ENCODE measurements at places on chromosomes 7 and 10.

GRCh38 chr10:130409931-130410330 lies 273.7 kb downstream of the GLRX3 start:
- DNase-seq: no peak

DNA sequence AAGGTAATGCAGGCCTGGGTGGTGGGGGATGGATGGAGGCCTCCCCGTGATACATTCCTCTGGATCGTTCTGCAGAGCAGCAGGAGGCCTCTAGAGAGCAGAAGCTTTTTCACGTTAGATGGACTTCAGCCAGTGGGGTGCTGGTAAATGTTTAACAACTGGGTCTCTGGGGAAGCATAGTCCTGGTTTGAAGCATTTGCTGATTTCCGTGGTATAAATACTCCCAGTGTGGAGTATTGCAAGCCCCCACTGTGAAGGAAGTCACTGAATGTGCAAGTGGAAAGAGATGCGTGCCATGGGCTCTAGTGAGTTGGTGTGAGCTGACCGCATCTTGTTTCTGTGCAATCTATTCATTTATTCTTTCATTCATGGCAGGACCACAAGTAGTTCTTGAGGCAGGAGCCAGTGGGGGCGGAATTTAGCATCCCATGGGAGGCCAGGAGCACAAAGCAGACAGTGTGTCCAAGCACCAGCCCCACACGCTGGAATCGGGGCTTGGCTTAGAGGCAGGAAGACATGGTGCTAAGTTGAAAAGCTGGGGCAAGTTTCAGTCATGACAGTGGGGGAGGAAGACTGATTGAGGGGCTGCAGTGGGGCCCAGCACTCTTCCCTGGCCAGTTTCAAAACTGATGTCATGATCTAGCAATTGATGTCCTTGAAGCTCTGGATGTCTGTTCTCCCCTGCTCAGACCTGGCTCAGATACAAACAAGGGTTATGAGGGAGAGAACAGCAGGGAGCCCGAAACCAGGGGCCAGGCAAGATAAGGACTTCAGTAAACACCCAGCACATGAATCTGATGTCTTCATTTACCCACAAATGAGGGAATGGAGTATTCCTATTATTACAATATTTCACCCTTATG lies 280.9 kb upstream of the LYZL1 start:
- no peak for DNase-seq

DNA sequence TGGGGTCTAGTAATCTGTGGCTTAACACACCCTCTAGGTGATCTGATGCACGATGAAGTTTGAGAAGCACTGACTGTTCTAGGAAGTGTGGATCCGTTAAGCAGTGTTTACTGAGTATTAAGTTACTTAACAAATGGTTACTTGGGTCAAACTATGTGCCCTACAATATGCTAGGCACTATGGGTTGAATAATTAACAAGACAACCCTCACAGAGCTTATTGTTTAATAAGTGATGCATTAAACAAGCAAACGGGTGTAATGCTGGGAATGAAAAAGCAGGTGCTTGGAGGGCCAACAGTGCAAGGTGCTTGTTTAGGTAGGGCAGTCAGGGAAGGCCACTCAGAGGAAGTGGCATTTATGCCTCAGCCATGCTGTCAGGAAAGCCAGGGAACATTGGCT lies 378.0 kb upstream of the PODXL start:
- no peak for DNase-seq

GRCh38 chr10:90372451-90372850 lies 485.4 kb downstream of the HTR7 start:
- DNase-seq: no peak

DNA sequence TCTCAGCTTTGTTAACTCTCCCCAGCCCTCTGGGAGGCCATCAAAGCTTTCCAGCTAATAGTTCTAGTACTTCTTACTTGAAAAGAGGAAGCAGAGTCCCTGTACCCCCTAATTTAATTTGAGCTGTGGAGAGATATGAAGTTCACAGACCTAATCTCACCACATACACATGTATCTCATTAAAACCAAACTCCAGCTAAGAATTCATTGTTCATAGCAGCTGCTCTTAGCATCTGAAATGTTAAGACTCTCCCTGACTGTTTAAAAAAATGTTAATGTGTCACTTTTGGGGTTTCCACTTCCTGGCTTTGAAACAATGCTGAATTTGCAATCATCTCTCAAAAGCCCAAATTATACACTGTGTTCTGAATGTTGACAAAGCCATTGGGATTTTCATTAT lies 16.2 kb upstream of the MRC1 start:
- no peak for DNase-seq

DNA sequence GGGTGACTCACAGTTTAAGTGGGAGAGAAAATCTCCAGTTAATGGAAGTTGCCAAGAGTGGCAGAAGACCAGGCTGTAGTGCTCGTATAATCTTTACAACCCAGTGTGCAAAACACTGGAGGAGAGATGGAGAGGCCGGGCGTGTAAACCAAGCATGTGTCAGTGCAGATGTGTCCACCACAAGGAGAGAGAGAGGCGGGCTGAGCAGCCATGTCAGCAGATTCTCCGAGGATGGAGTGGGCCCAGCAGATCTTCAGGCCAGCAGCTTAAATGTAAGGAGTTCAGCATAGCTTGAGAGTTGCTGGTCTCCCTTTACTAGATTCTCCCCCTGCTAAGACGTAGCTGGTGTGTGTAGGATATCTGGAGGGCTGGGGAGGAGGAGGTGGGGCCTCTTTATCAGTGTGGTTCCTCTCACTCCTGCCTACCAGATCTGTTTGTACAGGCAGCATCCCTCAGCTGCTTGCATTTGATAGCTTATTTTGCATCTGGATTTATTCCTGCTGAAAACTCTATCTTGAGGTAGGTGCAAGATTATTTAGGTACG lies 13.7 kb downstream of the BPGM start:
- no peak for DNase-seq

GRCh38 chr7:68509054-68509453 lies 1089.2 kb upstream of the AUTS2 start:
- DNase-seq: no peak

GRCh38 chr7:14507617-14508016 lies 394.9 kb downstream of the DGKB start:
- no peak for DNase-seq

GRCh38 chr10:4538016-4538415 lies 288.0 kb upstream of the AKR1E2 start:
- DNase-seq: no peak

DNA sequence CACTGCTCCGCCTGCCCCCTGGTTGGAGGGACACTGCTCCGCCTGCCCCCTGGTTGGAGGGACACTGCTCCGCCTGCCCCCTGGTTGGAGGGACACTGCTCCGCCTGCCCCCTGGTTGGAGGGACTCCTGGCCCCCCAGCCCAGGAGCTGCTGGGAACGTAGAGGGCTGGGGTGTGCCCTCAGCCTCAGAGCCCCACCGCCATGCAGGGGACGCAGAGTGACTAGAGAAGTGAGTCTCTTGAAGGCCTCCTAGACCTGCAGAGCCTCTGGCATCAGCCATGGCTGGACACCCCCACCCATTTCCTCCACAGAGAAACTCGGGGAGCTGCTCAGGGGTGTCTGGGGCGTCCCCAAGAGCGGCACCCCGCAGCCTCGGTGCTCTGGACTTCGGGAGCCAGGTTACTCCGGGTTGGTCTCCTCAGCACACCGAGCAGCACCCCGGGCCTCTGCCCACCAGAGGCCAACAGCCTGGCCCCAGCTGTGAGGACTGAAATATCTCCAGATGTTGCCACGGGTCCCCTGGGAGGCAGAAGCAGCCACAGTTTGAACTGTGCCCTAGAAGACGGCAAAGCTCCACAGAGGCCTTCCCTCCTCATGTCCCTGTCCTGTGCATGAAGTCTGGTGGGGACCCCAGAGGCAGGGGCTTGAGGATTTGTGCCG lies 191.9 kb downstream of the ELFN1 start:
- DNase-seq: no peak

GRCh38 chr7:41814888-41815287 lies 112.0 kb upstream of the INHBA start:
- DNase-seq: no peak

DNA sequence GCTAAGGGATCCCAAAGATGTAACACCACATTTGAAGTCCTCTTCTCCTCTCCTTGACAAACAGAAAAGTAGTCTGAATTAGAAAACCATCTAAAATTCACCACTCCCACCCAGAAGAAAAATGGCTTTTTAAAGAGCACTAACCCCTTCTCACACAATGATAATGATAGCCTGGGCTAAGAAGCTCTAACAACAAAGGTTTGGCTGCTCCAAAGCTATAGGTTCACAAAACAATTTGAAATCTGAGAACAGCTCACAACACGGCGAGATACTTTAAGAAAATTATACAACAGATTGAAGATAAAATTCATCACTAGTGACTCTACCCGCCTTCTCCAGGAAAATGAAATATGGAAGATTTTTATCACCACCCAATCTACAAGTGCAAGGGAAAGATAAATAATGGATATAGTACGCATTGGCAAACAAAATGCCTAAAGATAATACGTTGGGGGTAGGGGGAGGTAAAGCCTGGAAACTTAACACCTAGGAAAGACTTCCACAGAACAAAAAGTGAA lies 7.4 kb downstream of the ITGB1 start:
- DNase-seq: no peak

DNA sequence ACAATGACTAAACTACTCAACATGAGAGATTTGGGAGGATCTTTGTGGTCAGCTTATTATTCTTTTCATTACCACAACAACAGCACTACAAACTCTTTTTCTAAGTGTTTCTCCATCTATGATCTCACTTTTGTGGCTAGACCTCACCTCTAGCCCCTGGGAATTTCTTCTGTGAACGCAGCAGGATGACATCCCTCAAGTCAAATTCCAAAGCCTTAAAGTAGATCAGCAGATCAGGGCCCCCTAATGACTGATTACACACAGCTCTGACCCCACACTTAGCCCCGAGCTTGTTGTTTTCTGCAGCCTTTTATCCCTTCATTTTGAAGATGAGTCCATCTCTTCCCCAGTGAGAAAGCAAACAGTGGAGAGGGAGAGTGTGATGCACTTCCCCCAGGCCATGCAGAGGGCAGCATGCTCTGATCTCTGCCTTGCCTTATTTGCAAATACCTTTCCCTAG lies 27.3 kb downstream of the TFAM start:
- no peak for DNase-seq

- DNase-seq: peak; percentile 81
These were observed at the start of gene MTURN for GRCh38 chr7:30134611-30135300. Gene MTURN (plus strand): TSS chr7:30134986. CDS start chr7:30135137, 151 bp downstream.

- no peak for DNase-seq
These were observed 1167.0 kb downstream of the SORCS3 start for GRCh38 chr10:105807935-105808587.

- no peak for DNase-seq
These were observed 337.6 kb upstream of the SEMA3A start for GRCh38 chr7:84532196-84532595.

GRCh38 chr7:132504852-132505251 lies 71.4 kb downstream of the PLXNA4 start:
- no peak for DNase-seq

- no peak for DNase-seq
These were observed 67.2 kb downstream of the RABGEF1 start for GRCh38 chr7:66807736-66808135.

DNA sequence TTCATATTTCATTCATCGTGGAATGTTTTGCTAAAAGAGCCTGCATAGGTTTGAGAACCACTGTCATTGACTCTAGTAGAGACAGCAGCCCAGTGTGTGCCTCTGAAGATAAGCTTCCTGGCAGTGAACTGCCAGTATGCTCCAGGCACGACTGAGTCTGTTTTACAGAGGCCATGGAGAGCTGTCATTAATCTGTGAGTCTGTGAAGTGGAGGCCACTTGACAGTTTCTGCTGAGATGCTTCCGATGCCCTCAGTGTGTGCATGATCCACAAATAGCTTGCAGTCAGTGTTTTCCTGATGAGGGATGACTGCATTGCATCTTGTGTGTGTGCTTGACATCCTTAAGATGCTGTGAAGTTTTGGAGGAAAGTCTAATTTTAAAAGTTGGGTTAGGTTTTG lies 162.2 kb downstream of the PFKFB3 start:
- DNase-seq: no peak

DNA sequence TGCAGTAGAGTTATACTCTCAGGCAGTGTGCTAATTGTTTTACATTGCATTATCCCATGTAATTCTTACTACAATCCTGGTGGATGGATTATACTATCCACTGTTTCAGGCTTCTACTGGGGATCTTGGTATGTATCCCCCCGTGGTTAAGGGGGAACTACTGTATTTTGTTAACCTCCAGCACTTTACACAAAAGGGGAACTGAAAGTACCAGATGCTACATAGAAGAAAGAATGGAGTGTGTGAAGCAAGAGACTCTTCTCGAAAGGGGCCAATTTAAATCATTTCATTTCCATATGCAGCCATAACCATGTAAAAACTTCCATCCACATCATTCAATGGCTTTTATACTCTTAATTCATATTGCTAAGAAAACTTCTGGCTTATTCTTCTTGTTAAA lies 69.4 kb downstream of the C1GALT1 start:
- no peak for DNase-seq

DNA sequence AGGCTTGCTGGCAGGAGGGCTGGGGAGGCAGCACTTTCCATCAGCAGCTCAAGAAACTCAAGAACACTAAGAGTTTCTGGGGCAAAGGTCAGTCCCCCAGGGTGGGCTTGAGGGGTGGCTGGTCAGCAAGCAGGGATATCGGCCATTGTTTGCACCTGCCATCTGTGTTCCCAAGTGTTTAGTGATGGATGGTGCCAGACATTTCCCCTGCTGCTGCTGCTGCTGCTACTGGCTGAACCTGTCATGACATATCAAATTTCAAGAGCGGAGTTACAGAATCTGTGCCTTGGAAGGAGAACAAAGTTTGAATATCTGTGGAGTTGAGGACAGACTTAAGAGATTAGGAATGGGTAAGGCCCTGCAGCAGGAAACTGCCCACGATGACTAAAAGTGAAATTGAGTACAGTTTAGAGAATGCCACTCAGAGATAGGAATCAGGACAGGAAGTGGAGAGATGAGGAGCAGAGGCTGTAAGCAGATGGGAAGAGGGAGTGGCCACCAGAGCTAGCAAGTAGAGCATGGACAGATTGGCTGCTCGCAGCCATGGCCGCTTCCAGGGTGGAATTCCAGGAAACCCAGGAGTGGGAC lies 39.2 kb upstream of the PPP1R3C start:
- no peak for DNase-seq

DNA sequence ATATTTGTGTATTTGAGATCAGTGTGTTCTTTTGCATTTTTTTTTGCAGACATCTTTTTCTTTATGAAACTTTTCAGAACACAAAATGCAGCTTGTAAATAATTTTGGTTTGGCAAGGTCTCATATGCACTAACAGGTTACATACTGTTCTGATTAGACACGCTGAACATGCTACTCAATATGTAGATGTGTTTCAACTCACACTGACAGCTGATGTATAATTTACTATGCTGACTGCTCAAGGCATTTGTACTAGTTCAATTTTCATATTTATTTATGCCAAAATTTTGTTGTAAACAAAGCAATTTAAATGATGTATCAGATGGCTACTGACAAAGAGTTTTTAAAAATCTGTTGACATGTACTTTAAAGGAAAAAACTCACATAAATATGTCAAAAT lies 123.8 kb downstream of the TFEC start:
- no peak for DNase-seq

Measured in activated CD4-positive, alpha-beta T cell treated with anti-CD3 and anti-CD28 coated beads, Interleukin-2, amount 50 U/mL, for 4 hours (primary cell).